ENCODE measurements at places on chromosomes 1 and 21. TPM values are rescaled to one million over a fixed set of nuclear protein-coding genes. Genes with fewer than 3 reads are reported as not detected.

The URB2 gene
- 12.7 TPM for total RNA-seq

The LRRC47 gene
- 41.2 TPM for total RNA-seq

The OPTC gene
- total RNA-seq, result not detected

The PTPN22 gene
- not detected for total RNA-seq

The CAPN8 gene
- not detected for total RNA-seq

The CFHR5 gene
- total RNA-seq, result not detected

The OR2T2 gene
- total RNA-seq, result not detected

The PLA2G2F gene
- not detected for total RNA-seq
